GM13976 (cell line): ENCODE measurements at places on chromosomes 3 and 15.

DNA sequence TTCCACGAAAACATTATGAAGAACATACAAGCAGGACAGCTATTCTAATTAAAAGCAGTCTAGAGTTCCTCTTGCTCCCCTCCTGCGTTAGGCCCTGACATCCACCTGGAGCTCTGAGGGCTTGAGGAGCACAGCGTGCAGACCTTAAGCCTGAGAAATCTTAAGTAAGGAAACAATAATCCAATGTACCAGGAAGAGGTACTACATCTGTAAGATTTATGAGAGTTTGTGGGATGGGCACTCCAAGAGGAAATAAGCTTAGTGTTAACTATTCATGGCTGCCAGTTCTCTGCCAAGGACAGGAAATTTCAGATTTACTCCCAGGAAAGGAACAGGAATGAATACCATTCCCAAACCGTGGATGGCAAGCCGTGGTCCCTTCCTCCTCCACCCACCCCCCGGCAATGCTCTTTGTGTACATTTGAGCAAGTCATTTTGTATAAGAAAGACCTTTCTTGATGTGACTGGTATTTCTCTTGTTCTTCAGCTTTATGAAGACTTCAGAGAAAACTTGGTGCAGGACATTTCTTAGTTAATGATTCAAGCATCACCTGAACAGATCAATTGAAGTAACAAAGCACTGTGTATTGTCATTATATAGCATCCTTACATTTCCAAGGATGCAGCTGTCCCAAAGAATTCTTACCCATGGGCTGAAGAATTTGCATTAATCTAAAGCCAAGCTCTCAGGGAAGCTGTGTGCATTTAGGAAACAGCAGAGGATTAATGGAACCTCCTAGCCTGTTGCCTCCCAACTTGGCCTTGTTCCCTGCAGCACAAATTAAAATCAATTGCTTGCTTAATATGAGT is 28.8 kb upstream of the VILL start:
- no peak for DNase-seq

- no peak for DNase-seq
Observed at GRCh38 chr3:125146626-125147490, 65.7 kb downstream of the SLC12A8 start.

GRCh38 chr3:20080956-20081554 is 40.8 kb downstream of the KAT2B start:
- no peak for DNase-seq

GRCh38 chr3:98962951-98963350 is 61.5 kb upstream of the DCBLD2 start:
- no peak for DNase-seq

- no peak for DNase-seq
Observed at GRCh38 chr15:68504681-68505170, 72.8 kb upstream of the ITGA11 start.
